ENCODE measurements at places on chromosomes 16 and 17.

DNA sequence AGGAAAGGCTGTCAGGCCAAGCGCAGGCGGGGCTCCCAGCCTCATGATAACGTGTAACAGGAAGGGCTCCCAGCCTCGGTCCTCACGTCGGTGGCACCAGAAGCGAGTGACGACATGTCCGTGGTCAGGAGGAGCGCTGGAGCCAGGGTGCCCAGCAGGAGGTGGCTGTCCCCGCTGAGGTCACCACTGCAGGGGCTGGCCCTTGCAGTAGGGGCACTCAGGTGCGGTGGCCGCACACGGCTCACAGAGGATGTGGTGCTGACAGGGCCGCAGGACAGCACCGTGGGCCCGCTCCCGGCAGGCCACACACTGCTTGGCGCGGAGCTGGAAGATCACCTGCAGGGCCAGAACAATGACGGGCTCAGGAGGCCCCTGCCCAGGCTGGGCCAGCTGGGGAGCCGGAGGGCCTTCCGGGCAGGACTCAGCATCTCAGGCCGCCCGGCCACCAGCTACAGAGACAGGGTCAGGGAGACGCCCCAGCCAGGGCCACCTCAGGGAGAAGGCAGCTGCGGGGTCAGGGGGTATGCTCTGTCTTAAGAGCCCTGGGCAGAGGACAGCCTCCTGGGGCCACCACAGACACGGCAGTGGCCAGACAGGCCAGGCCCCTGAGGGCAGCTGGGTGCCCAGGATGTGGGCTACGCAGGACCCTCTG lies 14.5 kb downstream of the GNPTG start:
- no peak for DNase-seq

DNA sequence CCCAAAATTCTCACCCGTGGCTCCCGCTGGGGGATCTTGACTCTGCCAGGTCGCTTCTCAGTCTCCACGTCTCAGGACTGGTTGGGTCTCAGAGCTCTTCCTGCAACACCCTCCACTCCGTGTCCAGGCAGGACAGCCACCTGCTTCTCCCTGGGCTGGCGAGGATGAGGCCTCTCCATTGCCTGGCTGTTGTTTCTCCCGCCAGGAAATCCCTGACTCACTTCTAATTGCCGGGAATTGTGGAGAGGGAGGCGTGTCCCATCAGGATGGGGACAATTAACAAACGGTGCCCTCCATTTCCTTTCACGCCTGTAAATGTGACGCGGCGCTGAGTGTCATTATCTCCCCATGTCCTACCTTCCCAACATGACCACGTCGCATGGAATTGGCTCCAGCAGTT lies 204.5 kb downstream of the RBFOX3 start:
- no peak for DNase-seq

DNA sequence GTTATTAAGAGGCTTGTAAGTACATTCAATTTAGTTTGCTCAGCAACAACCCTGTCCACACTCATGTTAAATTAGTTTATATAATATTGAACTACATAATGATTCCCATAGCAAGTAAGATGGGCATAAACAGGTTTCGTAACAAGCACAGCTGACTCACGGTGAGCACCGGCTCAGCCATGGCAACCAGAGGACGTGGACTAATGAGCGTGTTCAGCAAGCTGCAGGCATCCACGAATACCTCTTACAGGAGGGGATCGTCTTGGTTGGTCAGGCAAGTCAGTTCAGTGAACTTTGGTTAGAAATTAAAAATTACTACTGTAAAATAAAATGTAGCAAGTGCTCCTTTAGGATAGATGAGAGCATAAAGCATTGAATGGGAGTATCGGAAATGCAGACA lies 58.4 kb downstream of the ELAC2 start:
- DNase-seq = no peak

- no peak for DNase-seq
Observed at GRCh38 chr16:58419241-58419990, 27.1 kb downstream of the GINS3 start.

DNA sequence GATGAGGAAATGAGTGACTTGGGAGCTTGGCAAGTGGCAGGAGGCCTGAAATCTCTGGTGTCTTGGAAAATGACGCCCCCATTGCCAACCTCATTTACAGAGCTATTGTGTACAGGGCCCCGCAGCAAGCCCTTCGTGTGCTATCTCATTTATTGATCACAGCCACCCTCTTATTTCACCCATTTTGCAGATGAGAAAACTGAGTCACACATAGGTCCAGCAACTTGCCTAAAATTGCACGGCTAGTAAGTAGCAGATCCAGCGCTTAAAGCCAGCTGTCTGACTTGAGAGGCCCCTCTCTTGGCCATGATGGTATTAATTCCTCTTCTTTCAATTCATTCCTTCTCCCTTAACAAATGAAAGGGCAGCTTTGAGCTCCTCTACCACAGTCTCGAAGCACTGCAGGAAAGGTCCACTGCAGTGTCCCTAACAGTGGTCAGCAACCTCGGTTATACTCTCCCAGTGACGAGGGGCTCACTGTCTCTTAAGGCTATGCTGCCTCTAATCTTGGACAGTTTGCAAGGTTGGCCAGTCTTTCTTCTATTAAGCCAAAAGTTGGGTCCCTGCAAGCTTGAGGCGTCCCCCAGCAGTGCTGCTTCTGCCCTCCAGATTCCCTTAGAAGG lies 162.2 kb downstream of the COPRS start:
- no peak for DNase-seq

DNA sequence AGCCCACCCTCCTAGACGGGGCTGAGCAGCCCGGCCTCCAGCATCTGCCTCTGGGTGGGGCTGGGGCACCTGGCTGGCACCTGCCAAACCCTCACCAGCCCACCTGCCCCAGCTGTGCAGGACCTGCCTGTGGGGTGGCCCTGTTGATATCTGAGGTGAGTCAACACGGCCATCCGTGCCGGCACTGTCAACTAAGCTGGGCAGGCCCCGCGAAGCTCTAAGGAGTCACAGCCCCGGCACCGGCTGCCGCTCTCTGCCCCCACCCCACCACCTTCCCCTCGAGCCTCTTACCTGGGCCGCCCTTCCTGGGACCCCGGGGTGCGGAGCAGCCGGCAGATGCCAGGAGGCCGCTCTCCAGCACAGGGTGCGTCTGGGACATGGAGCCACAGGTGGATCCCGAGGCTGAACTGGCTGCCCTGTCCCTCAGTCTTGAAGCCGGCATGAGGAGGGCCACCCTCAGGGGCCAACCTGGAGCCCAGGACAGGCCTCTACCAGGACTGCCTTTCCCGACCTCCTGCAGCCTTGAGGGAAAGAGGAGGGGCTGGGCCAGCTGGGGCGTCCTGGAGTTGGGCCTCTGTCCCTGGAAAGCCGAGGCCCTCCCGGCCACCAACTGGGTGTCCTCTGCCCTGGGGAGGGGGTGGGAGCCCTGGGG lies 515 bp downstream of the CBFA2T3 start:
- no peak for DNase-seq

DNA sequence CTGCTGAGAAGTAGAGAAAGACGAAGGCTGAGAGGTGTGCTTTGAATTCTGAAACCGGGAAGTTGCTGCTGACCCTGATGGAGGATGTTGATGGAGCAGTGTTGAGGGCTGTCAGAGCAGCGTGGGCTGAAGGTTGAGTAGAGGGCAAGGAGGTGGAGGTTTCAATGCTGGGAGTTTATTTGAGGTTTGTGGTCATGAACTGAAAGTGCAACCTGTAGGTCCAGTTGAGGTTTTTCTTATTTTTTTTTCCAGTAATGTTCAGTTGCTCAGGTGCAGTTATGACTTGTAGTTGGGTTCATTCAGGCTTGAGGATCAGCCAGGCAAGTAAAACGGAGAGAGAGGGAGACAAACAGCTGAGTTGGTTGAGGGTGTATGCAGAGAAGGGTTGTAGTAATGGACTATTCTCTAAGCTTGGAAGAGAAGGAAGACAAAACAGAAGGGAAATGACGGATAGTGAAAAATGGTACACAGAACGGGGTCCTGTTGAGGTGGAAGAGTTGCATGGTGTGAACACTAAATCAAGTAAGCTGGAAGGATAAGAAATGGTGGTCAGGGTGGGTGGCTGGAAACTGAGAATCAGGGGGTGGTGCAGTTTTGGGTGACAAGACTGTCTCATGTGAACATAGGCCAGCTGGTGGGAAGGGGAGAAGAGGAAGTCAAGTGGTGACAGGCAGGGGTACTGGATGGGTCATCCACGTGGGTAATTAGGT lies 8.7 kb upstream of the UBE2G1 start:
- DNase-seq = no peak

GRCh38 chr17:77423589-77424451 lies 283.1 kb downstream of the SEC14L1 start:
- peak; percentile 94 for DNase-seq
